ENCODE measurements at places on chromosomes 13 and 19. TPM values are rescaled to one million over a fixed set of nuclear protein-coding genes. Genes with fewer than 3 reads are reported as not detected.

The STOML3 gene
- total RNA-seq: not detected

DNA sequence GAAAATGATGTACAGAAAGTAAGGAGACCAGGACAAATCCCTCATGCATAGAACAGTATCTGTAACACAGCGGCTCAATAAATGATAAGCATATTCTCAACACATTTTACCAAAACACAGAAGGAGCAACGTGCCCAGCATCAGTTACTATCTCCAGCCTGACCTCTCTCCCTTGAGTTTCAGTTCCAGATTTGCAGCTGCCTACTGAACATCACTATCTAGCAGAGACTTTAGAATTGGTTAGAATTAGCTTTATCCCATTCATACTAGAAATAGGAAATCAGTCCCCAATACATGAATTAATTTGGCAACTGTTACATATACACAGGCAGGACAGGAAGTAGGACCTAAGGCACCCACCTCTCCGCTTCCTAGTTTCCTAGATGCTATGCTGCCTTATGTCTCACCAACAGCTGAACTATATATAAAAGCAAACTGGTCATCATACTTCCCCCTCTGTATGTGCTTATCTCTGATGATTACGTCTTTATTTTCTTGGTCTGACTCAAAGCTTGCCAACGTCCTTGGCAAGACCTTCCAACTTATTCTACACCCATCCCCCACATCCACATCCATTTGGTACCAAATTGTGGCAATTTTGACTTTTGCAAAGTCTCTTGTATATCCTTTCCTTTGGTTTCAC, 61.1 kb downstream of the SACS start:
- DNase-seq: no peak

- DNase-seq: no peak
Measured at GRCh38 chr13:45113233-45114224, 6.8 kb upstream of the GTF2F2 start.

DNA sequence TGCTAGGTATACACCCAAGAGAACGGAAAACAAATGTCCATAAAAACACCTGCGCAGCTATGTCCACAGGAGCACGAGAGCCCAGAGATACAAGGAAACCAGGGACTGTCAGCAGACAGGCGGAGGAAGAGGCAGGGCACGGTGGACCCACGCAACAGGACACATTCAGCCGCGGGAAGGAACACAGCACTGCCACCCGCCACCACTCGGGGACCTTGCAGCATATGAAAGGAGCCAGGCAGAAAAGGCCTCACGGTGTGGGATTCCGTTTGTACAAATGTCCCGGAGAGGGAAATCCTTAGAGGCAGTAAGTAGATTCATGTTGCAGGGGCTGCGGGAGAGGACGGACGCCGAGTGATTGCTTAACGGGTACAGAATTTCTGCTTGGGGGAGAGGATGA, 7.8 kb downstream of the HSPBP1 start:
- no peak for DNase-seq

DNA sequence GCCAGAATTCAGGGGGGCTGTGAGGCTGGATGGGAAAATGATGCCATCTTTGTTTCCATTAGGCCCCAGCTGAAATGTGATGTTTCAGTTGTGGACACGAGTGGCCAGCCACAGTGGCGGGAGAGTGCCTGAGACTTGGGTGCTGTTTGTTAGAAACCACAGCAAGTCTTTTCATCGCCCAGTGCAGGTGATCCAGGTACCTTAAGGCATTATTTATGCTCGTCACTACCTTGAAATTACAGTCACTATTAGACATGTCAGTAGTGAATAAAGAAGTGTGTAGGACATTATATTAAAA, 82.5 kb upstream of the TM9SF2 start:
- DNase-seq: no peak

DNA sequence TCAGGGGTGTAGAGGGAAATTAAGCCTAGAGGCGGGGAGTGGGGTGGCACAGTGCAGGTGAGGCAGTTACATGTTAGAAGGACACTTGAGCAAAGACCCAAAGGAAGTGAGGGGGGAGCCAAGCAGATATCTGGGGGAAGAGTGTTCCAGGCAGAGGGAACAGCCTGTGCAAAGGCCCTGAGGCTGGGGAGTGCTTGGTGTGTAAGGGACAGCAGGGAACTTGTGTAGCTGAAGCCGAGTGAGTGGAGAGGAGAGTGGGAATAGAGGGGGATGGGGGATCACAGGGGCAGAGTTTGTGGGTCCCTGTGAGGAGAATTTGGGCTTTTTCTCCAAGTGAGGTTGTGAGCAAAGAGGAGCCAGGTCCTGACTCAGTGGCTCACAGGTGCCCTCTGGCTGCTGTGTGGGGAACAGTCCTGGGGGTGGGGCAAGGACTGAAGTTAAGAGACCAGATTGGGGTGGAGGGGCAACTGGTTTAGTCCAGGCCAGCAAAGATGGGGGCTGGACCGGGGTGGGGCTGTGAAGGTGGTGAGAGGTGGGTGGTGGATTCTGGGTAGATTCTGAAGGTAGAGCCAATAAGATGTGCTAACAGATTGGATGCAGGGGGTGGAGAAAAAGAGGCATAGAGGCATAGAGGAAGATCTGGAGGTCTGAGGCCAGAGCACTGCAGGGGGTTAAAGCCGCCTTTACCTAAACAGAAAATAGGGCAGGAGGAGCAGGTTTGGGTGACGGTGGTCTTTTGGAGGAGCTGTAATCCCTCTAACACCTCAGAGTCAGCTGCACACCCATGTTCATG, 75.3 kb downstream of the CACNA1A start:
- DNase-seq: peak; percentile 46

The CCDC106 gene
- total RNA-seq: 2.0 TPM

Data from CD8-positive, alpha-beta memory T cell (primary cell).